NCI-H1694 treated with DMSO at 0.1 percent for 48 hours (cell line): ENCODE measurements at places on chromosomes 12 and 14.

- DNase-seq = peak; percentile 95
Observed at GRCh38 chr14:105281371-105282097, 19.3 kb downstream of the BRF1 start.

GRCh38 chr12:3107954-3108353 lies 30.8 kb downstream of the TSPAN9 start:
- DNase-seq = no peak

- DNase-seq = no peak
Observed at GRCh38 chr12:53169644-53170043, 10.9 kb upstream of the ZNF740 start.

DNA sequence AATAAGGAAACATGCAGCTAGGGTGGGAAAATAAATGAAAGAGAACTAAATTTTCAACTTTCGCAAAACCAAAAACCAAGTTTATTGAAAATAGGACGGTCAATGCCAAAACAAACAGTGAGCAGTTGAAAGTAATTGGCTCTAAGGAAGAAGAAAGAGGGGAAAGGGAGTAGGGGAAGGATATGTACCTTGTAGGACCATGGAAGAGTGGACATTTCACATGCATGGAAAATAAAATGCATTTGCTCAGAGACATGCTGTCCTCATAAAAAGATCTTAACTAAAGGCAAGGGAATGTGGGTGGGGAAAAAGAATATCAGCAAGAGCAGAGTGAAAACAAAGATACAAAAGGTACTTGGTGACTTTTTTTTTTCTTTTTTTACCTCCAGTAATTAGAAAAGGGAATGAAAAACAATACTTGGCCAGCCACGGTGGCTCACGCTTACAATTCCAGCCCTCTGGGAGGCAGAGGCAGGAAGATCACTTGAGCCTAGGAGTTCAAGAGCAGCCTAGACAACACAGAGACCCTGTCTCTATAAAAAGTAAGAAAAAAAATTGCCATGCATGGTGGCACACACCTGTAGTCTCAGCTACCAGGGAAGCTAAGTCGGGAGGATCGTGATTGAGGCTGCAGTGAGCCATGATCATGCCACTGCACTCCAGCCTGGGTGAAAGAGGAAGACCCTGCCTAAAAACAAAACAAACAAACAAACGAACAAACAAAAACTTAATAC lies 6.6 kb downstream of the TXNDC16 start:
- no peak for DNase-seq

DNA sequence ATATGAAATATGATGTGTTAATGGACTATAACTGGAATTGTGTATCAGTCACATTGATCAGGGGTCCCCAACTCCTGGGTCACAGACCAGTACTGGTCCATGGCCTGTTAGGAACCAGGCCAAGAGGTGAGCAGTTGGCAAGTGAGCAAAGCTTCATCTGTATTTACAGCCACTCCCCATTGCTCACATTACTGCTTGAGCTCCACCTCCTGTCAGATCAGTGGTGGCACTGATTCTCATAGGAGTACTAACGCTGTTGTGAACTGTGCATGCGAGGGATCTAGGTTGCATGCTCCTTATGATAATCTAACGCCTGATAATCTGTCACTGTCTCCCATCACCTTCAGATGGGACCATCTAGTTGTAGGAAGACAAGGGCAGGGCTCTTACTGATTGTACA lies 72.3 kb downstream of the CDK17 start:
- no peak for DNase-seq

DNA sequence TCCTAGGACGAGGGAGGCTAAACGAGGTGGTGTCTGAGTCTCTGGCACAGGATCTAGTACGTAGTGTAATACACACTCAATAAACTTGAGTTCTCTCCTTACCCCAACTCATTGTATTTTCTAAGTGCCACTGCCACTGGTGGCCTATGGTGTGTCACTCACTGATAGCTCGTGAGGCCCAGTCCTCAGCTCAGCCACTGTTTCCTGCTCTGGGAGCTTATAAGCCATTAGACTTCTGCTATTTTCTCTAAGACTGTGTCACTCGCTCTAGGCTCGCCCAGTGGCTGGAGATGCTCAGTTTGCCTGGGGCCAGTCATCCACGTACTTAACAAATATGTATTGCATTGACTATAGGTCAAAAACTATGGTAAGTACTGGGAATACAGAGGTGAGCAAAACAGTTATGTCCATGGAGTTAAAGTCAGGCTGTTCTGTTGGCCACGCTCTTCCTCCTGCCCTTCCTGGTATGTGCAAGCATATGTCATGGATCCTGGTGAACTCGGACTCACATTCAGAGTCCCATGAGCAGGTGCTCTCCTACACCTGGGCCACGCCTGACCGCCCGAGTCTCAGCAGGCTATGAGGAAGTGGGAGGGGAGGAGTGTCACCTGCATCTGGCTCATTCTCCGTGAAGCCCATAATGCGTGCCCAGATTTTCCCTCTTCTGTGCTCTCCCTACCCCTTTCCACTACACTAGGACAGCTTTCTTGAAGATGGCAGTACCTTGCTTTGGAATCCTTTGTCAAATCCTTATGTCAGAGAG lies 41.6 kb downstream of the DEGS2 start:
- no peak for DNase-seq

- no peak for DNase-seq
Observed at GRCh38 chr12:90021795-90022440, 313.3 kb upstream of the ATP2B1 start.

- DNase-seq = no peak
Observed at GRCh38 chr14:57482120-57482519, 11.5 kb downstream of the CCDC198 start.

DNA sequence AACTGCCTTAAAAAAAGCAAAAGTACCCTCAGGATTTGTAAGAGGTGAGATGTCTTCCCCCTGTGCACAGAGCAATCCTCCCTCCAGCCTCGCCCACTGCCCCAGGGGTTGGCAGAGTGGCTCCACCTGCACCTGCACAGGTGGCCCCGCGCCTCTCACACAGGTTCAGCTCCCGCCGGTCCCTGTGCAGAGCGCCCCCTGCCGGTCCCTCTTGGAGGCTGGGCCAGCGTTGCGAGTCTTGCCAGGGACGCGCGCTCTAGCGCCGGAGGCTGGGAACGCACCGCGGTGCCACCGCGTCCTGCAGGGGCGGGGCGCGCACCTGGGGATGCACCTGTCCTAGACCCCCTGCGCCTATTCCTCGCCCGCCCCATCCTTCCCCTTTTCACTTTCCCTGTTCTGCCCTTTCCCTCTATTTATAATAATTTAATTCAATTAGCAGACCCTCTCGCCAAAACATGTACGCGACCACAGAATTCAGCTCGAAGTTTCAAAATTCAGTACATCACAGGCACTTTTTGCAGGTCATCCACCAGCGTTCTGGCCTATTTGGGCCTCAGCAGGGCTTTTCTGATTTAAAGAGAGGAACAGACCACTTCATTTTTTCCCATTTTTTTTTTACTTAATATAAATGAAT lies 618.6 kb downstream of the AACS start:
- no peak for DNase-seq

- no peak for DNase-seq
Observed at GRCh38 chr14:79742142-79742541, 469.2 kb downstream of the DIO2 start.

DNA sequence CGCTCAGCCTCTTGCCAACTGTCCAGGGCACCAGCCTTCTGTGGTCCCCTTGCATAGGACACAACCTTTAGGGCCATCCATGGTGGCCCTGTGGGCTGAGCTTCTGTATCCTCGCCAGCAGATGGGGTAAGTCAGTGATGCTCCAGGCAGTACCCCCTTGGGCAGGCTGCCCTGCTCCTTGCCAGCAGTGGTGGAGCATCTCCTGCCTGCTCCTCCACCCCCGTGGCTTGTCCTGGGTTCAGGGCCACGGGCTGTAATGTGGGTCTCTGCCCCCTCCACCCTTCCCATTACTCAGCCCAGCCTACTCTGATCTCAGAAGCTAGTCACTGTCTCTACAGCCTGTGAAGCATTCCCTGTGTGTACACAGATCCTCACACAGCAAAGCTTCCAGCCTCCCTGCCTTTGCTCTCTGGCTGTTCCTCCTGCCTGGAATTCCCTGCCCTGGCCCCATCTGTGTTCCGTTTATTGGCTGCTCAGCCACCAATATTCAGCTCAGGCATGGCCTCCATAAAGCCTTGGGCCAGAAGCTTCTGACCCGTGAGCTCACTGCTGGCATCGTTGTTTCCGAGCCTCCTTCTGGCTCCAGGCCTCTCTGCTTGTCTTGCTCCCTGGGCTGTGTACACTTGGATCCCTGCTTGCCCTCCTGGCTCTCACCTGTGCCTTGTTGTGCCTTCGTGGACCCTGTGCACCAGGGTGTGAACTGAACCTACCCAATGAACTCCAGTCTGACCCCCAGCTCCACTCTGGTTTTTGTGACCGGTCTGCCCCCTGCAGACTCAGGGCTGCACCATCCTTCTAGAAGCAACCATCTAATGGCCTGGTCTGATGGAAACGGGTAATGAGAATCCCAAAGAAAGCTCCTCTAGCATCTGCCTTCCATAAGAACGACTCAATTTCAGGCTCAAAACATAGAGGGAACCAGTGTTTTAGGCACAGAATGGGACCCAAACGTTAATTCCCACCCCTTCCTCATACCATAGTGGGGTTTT lies 177.0 kb upstream of the PRMT8 start:
- peak; percentile 52 for DNase-seq

GRCh38 chr14:33150666-33151428 lies 212.2 kb downstream of the NPAS3 start:
- no peak for DNase-seq

- DNase-seq = peak; percentile 22
Observed at GRCh38 chr12:98090731-98091130, 424.7 kb upstream of the TMPO start.

DNA sequence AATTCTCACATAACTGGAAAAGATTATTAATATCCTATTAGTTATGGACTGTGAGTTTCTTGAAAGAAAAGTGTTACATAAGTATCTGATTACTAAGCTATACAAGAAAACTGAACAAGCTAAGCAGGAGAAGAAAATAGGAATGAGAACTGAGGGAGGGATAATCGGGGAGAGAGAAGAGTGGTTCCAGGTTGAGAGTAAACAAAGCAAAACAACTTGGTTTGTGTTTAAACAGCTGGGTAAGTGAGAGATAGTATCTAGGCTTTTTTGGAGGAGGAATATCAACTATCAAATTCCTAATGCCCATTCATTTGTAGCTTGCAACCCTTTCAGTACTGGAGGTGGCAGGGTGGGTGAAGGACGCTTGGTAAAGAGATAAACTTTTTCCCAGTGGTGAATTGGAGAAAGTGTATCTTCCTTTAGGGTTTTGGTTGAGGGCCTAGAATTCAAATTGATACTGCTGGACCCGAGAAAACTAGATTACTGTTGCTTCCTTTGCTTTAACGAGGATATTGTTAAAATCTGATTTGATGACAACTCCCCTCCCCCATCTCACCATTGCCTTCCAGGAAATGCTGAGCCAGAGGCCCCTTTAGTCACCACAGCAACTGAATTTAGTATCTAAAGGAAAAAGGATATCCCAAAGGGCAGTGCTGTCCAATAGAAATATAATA lies 2.0 kb upstream of the SLC2A3 start:
- no peak for DNase-seq

DNA sequence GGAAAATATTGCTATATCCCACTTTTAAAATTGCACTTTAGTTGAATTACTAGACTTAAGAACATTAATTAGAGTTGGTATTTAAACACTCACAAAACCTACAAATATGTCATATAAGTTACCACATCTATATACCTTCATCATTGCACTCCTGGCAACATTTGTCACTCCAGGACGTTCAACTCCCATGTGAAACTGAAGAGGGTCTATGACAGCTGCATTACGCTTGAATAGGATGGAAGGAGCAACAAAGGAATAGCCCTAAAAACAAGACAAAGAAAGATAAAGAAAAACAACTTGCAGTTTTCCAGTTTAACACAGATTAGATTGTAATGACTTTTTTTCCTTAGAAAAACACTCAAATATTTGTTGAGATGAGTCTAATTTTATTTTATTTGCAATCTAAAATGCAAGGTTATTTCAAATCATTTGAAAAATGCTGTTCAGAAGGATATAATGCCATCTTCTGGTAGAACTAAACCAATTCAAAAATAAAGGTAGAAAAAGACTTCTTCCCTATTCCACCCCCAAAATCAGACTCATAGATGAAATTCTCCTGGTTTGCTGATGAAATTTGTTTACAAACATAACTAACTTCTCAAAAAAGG lies 84.3 kb upstream of the TTC7B start:
- peak; percentile 54 for DNase-seq

- DNase-seq = no peak
Observed at GRCh38 chr14:45891417-45892080, 638.5 kb upstream of the MIS18BP1 start.
